ENCODE measurements at places on chromosomes 7 and 10.
A peak's percentile ranks its signal among the peaks of the same experiment; 100 is the strongest.

DNA sequence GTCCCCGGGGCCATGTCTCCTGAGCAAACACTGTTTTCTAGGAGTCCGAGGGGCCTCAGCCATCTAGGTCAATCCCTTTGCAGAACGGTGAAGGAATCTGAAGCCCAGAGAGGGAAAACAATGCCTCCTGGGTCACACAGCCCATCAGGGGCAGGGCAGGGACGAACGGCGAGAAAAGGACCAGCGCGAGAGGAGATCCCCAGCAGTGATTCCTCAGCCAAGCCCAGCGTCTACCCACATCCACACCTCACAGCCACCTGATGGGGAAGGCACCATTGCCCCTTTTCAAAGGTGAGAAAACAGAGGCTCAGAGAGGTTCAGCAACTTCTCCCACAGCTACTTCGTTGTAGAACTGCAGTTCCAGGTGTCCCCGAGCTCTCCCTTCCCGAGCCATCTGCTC, 17.9 kb upstream of the PSMG3 start:
- DNase-seq: no peak

GRCh38 chr10:131078131-131078881, 233.2 kb downstream of the TCERG1L start:
- DNase-seq: no peak

DNA sequence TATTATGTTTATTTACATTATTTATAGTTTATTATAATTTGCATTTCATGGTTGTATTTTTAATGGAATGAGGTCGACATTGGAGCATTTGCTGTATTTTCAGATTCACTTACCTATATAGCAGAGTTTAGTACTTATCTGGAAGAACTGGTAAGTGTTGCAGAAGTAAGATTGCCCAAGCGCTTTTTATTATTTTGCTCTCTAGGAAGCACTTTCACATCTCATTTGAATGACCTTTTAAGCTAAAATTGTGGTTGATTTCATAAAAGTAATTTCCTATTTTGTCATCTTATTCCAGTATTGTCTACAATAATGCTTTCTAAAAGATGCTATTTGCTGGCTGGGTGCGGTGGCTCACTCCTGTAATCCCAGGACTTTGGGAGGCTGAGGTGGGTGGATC, 28.6 kb downstream of the SEC61A2 start:
- DNase-seq: no peak

GRCh38 chr7:90165724-90166123, 11.5 kb downstream of the STEAP1 start:
- no peak for DNase-seq

GRCh38 chr10:77643795-77644468, 6.3 kb upstream of the KCNMA1 start:
- DNase-seq: peak; percentile 4

GRCh38 chr7:26891400-26892350, 27.3 kb upstream of the SKAP2 start:
- DNase-seq: no peak

DNA sequence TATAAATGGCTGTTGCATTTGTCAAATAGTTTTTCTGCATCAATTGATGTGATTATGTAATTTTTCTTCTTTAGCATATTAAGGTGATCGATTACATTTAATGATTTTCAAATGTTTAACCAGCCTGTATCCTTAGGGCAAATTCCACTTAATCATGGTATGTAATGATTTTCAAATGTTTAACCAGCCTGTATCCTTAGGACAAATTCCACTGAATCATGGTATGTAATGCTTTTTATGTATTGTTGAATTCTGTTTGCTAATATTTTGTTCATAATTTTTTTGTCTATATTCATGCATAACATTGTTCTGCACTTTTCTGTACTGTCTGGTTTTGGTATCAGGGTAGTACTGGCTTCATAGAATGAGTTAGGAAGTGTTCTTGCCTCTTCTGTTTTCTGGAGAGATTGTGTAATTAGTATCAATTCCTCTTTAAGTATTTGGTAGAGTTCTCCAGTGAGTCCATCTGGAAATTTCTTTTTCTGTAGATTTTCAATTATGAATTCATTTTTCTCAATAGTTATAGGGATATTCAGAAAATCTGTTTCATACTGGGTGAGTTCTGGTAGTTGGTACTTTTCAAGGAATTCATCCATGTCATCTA, 393.2 kb upstream of the FOXK1 start:
- DNase-seq: no peak

DNA sequence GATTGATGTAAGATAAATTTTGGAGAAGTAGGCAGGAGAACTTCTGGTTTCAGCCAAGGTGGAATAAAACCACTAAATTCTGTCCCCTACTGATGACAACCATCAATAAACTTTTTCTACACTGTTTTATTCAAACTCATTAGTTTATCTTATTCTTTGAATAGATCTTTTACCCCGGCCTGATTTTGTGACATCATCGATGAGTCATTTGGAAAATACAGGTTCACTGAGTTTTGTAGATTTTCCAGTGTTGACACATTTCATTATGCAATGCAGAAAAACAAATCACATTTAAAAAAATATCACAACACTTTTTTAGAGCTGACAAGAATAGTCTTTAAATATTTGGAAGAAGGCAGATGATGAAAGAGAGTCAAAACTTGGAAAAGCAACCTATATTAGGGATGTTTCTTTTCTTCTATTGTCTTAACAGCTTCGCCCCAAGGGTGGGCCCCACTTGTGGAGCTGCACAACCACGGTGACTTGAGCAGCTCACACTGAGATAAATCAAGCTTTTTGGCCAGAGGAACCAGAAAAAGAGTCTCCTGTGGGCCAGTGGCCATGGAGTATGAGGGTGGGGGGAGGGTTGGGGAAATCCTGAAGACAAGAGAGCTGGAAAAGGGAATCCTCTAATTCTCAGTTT, 112.8 kb downstream of the PTEN start:
- DNase-seq: no peak

- DNase-seq: no peak
Observed at GRCh38 chr7:142889816-142890215, 4.3 kb upstream of the TRPV6 start.

- DNase-seq: no peak
Observed at GRCh38 chr10:102038410-102038809, 17.6 kb downstream of the ARMH3 start.

GRCh38 chr10:22434521-22434920, 89.2 kb downstream of the SPAG6 start:
- DNase-seq: no peak

GRCh38 chr7:146411975-146412374, 295.4 kb downstream of the CNTNAP2 start:
- no peak for DNase-seq

GRCh38 chr7:138919911-138920310, 61.3 kb downstream of the KIAA1549 start:
- no peak for DNase-seq

- DNase-seq: no peak
Observed at GRCh38 chr7:134469622-134470021, 10.7 kb upstream of the AKR1B1 start.

GRCh38 chr7:115227473-115228235, 305.8 kb downstream of the MDFIC start:
- no peak for DNase-seq

GRCh38 chr7:95018021-95018420, 110.6 kb downstream of the PPP1R9A start:
- DNase-seq: no peak

GRCh38 chr10:123009105-123009820, 457 bp downstream of the ACADSB start:
- no peak for DNase-seq

DNA sequence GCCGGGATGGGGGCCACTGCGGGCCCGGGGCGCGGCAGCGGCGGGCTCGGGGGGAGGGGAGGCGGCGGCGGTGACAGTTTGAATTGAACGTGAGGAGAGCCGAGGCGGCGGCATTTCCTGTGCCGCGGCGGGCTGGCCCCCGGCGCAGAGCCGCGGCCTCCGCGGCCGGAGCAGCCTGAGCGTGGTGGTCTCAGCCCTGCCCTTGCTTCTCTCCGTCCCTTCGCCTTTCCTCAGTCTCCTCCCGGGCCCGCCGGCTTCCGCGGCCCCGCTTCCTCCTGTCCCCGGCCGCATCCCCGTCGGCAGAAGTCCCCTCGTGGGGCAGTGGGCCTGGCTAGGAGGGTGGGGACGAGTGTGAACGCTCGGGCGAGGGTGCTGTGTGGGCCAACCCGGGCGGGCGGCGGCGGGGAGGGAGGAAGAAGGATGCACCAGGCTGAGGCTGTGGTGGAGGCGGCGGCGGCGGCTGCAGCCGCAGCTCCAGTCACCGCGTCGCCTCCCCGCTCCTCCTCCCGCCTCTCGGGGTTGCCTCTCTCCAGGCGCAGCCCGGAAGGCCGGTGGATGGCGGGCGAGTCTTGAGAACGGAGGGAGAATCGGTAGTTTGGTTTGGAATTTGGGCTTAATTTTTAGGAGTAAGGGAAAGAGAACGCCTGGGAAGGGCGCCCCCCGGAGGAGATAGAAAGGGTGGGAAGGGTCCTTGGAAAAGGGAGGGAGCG, 690 bp downstream of the SEPTIN7 start:
- peak; percentile 56 for DNase-seq

All from NCI-H2029 (cell line).